Jurkat, Clone E6-1 (cell line): ENCODE measurements at places on chromosomes 4 and X.

DNA sequence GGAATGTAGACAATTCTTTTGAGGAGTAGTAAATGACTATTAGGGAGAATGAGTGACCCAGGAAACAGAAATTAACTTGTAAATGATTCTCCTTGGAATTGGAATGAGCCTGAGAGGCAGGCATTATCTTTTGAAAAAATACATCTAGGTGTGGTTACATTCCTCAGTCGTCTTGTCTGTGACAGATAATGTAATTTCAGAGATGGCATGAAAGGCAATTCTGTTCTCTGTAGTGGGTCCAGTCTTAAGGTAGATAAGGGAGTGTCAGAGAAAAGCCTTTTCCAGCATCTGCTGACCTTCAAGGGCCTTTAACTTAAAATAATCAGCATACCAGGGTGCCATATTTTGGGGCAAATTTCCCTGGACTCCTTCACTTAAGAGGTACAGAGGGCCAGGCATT is 35.1 kb downstream of the HERC6 start:
- no peak for DNase-seq

DNA sequence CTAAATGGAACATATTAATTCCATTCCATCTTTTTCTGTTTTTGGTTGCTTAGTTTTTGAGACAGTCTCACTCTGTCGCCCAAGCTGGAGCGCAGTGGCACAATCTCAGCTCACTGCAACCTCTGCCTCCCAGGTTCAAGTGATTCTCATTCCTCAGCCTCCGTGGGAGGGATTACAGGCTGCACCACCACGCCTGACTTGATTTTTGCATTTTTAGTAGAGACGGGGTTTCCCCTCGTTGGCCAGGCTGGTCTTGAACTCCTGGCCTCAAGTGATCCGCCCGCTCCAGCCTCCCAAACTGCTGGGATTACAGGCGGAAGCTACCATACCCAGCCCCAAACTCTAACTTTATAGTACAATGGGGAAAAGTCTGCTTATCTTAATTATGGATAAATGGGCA is 11.2 kb downstream of the HNRNPD start:
- DNase-seq: no peak

DNA sequence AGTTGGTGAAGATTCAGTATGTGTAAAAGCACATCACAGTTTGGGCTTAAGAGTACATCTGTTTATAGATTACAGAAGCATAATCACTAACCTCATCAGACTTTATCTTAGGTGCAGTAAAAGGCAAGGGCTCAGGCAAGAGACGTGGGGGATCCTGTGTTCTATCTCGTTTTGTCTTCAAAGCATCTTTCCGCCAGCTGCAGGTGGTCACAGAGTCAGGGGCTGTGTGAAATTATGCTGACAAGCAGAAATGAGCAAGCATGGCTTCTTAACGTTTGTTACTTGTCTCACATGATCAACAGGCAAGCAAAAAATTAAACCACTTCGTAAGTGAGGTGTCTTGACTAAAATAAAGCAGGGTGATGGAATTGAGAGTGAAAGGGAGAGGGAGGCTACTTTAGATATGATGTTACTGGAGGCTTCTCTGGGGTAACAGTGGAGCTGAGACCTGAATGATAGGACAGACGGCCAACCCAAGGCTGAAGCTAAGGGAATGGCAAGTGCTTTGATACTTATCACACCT is 1.4 kb upstream of the TEC start:
- peak; percentile 84 for DNase-seq

GRCh38 chr4:110550260-110550659 is 72.6 kb downstream of the PITX2 start:
- DNase-seq: no peak

- no peak for DNase-seq
Measured at GRCh38 chr4:158604369-158604768, 67.3 kb downstream of the C4orf46 start.

GRCh38 chrX:64427281-64427680 is 32.0 kb upstream of the MTMR8 start:
- no peak for DNase-seq

GRCh38 chr4:65635051-65635821 is 35.1 kb downstream of the EPHA5 start:
- DNase-seq: no peak

- no peak for DNase-seq
Measured at GRCh38 chr4:152709675-152710438, 30.1 kb upstream of the TMEM154 start.

- DNase-seq: no peak
Measured at GRCh38 chr4:6548201-6548881, 26.6 kb upstream of the MAN2B2 start.
